ENCODE measurements at places on chromosomes 7 and 10. TPM values are rescaled to one million over a fixed set of nuclear protein-coding genes. Genes with fewer than 3 reads are reported as not detected.

EBLN1 gene
- not detected for total RNA-seq

SFRP5 gene
- not detected for total RNA-seq

TFEC gene
- total RNA-seq, result not detected

CNTNAP2 gene
- total RNA-seq, result not detected

KEL gene
- not detected for total RNA-seq

TMUB1 gene
- 21.6 TPM for total RNA-seq

CALD1 gene
- total RNA-seq, result 1,676 TPM

DNA sequence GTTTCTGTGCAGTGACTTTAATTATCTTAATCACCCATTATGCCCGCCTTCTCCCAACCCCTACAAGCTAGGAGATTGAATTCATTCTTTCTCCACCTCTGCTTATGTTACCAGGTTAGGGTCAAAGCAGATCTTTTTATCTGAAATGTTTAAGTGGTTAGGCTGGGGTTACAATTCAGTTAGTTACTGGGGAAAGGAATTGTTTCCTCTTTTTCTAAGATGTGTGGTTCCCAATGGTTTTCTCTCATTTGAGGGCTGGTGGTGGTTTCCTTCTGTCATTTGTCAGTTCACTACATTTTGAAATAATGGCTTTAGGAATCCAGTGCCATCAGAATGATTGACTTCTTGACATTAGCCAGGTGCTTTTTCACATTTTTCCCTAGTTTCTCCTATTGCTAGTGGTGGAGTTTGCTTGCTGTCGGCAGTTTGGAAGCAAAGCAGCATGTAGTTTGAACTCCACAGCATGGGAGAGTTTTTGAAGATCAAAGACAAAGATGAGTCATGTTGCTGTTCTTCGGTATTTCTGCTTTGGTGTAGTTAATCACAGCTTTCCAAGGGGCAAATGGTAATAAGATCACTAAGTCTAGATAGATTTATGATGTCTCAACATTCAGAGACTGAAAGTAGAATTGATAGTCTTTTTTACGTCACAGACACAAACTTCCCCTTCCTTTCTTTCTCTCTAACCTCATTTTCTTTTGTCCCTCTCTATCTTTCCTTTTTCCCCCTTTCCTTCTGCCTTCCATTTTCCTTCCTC is 168.2 kb downstream of the SND1 start:
- peak; percentile 77 for DNase-seq

DNA sequence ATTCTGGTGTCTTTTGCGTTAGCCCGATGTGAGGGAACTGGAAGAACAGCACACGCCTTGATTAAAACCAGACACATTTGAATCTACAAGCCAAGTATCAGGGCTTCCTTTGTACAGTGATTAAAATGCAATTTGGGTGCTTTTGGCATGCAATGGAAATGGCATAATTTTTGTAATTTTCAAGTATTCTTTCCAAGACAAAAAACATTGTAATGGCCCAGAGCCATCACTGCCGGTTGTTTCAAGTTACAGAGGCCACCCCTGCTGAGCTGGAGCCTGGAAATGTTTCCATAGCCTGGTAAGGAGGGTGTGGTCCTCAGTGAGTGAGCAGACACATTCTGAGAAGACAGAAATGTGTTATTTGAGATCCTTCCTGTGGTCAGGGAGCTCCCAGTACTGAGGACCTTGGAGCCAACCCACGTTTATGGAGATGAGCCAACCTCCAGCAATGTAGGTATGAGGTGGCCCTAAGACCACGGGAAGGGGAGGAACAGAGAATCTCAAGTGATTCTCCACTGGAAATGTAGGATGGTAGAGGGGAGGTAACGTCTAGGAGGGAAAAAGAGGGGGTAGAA is 20.9 kb downstream of the TEX36 start:
- DNase-seq, result peak; percentile 38

DNA sequence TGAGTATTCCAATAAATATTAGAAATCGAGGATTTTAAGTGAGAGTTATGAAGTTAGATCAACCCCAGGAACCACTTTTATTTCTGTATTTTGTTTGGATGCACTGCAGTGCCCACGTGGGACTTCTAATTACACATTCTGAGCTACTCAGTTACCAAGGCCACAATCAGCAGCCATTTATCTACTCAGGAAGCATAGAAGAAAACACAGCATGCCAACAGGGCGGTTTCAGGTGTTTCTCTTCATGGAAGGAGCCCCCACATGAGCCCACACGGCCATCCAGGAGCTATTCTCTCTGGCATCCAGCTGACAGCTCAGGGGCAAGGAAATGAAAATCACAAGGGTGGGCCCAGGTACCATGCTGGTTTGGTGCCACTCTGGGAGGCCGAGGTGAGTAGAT is 266.5 kb upstream of the MKLN1 start:
- DNase-seq, result no peak

DNA sequence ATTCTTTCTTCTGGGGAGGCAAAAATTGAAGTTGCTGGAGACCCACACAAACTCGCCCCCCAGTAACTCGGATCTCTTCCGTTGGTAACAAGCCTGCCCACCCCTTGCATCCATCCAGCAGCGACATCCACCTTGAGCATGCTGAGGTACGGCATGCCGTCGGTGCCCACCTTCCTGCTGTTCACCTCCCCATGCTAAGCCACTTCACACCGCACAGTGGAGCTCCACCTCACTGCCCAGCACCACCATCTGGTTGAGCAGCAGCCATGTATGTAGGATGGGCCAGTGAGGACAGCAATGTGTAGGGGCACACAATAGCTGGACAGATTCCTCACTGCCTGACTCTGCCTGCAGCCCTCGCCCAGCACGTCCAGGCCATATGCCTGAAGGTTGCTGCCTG is 138.1 kb upstream of the ZNF92 start:
- DNase-seq, result no peak

DNA sequence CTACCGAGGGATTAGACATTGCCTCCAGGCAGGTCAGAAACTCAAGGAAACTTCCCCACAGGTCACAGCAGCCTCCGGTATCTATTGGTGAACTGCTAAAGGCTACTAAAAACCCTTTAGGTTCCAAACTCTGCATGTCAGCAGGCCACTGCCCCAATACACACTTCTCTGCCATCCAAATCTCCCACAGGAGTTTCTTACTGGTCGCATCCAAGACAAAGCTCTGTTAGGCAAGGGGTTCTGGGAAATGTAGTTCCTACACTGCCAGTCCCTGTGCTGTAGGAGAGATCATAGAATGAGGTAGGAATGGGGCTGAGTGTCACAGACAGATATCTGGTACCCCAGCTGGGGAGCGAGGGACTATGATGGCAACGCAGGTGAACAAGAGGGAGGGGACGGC is 757.0 kb upstream of the C7orf33 start:
- DNase-seq, result no peak

- DNase-seq, result no peak
Measured at GRCh38 chr7:46671108-46671769, 750.2 kb upstream of the IGFBP3 start.

GRCh38 chr10:47133871-47134570 is 166.0 kb upstream of the GDF10 start:
- DNase-seq, result no peak

DNA sequence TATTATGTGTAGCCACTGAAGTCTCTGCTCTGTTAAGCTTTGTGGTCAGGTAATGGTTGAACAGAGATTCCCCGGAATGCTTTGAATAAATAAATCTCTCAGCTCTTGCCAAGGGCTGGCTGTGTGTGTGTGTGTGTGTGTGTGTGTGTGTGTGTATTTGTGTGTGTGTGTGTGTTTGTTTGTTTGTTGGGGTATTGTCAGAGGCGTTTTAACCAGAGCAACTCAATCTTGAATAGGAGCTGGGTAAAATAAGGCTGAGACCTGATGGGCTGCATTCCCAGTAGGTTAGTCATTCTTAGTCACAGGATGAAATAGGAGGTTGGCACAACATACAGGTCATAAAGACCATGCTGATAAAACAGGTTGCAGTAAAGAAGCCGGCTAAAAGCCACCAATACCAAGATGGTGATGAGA is 256.2 kb upstream of the CACNA2D1 start:
- no peak for DNase-seq

- peak; percentile 64 for DNase-seq
Measured at GRCh38 chr10:80462981-80463741, 9.1 kb downstream of the TSPAN14 start.
